ENCODE measurements at places on chromosomes 3 and 15.
A peak's percentile ranks its signal among the peaks of the same experiment; 100 is the strongest.

DNA sequence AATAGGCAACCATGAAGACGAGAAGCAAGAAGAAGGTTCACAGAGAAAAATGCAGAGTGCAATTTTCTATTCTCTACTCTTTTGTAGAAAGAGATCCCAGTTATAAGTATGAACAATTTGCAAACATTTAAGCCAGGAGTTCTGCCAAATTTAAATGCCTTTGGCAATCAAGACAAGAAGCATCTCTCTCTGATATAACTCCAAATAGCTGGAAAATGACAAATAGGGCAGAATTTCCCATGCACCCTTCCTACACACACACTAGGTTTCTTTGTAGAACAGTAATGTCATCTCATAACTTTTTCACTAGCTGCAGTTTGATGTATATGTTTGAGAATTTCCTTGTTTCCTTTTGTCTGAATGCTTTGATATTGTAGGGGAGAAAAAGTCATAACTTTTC, 333.5 kb upstream of the AZI2 start:
- DNase-seq: no peak

- DNase-seq: no peak
These were observed 177.3 kb upstream of the DPH6 start for GRCh38 chr15:35723120-35723847.

- DNase-seq: no peak
These were observed 27.0 kb downstream of the ADIPOQ start for GRCh38 chr3:186869253-186870100.

GRCh38 chr15:64004056-64004455, 42.2 kb downstream of the DAPK2 start:
- no peak for DNase-seq

DNA sequence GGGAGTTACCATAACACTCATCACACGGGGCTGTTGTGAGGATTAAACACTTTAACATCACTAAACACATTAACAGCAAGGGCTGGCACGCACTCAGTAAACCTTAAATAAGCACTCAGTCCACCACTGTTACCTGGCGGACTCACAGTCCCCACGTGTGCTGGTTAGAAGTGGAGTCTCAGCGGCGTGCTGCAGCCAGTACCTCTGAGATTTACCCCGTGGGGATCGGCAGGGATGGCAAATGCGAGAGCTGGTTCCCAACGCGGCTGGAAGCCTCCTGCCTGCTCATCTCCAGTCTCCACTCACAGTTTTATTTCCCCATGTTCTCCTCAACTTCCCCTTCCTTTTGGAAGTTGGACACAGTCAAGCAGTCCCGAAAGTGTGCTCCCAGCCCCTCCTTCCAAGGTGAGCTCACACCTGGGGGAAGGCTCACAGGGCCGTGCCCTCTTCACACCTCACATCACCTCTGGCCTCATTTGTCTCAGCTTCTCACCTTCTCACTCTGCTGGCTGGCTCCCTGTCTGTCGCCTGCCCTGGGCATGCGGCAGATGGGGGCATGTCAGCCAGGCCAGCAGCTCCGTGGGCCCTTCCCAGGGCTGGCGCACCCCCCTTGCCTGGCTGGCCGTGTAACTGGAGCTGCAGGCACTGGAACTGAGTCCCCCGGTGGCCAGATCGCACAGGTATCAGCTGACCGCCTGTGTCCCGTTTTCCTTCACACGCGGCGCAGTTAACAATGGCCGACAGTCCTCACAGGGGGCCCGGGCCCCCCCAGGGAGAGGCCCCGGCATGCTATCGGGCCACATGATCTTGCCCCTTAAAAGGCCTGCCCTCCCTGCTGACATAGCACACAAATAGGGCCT, 87.1 kb downstream of the WNT7A start:
- DNase-seq: peak; percentile 39

DNA sequence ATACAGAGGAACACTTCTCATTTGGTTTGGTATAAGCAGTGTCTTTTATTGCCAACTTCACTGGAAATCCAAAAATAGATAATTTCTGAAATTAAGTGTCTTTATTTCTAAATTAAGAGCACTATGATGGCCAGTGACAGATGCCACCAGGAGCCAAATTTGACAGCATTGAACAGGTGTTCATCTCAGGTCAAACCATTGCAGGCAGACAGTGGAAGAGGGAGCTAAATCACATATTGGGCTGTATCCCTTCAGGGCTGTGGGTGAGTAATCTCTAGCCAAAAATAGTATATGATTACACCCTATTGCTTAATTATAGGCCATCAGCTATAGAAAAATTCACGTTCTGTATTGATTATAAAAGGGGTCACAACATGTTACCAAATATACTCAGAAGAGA, 457.7 kb downstream of the NAALADL2 start:
- no peak for DNase-seq

DNA sequence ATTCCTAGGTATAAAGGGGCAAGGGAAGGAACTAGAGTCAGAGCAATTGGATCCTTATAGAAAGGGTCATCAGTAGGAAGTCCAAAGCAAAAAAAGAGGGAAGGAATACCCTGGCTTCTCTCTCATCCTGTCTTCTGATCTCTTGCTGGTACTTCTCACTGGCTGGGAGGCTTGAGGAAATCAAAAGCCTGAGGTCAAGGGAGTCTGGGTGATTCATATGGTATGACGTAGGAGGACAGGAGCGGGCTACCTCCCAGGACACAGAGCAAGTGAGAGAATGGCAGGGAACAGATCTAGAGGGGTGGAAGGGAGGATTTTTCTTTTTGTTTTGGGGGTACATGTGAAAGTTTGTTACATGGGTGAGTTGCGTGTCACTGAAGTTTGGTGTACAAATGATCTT, 76.0 kb downstream of the CFAP20DC start:
- no peak for DNase-seq

GRCh38 chr15:87777054-87777561, 479.4 kb downstream of the NTRK3 start:
- peak; percentile 15 for DNase-seq

DNA sequence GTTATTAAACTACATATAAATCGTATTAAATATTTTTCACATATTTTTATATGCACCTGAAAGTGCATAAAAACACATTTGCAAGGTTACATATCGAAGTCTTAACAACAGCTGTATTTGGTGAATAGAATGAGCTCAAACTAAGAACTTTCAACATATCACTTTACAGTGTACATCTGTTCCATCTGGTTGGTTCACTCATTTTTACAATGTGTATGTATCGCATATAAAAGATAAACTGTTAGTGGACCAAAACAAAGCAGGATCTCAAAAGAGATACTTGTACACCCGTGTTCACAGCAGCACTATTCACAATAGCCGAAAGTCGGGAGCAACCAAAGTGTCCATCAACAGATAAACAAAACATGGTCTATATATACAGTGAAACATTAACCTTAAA, 55.8 kb downstream of the TBL1XR1 start:
- no peak for DNase-seq

DNA sequence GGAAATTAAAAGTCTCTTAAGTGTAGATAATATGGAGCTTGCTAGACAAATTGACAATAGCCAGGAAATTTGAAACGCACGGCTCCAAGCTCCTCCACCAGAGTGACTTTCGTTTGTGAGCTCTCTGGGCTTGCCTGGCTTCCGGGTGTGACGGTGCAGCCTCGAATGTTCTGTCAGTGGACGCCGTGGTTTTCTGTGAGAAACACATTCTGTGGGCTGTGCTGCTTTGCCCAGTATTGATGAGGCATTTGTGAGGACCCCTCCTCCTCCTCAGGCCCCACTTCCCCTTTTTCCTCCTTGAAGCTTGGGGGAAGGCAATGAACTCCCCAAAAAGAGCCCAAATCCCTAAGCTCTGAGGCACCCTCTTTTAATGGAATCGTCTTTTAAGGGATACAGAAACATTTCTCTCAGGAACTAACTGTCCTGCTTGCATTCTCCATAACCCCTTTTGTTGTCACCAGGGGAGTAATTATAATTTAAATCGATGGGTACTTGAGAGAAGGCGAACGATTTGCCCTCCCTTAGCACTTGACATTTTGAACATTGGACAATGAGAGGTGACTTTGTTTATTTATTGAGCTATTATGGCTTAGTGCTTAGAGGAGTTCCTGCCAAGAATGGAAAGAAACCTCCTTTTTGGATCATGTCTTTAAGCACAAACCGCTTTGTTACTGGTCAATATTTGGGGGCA, 40.8 kb downstream of the POLR2M start:
- DNase-seq: no peak

- DNase-seq: no peak
These were observed 61.5 kb upstream of the CORO2B start for GRCh38 chr15:68517285-68517761.

- peak; percentile 65 for DNase-seq
These were observed 3.2 kb downstream of the ANP32A start for GRCh38 chr15:68817304-68818065.

Data from frontal cortex (tissue), 4 donors.